MCF 10A (cell line): ENCODE measurements at places on chromosomes 5 and 9. TPM values are rescaled to one million over a fixed set of nuclear protein-coding genes. Genes with fewer than 3 reads are reported as not detected.

DNA sequence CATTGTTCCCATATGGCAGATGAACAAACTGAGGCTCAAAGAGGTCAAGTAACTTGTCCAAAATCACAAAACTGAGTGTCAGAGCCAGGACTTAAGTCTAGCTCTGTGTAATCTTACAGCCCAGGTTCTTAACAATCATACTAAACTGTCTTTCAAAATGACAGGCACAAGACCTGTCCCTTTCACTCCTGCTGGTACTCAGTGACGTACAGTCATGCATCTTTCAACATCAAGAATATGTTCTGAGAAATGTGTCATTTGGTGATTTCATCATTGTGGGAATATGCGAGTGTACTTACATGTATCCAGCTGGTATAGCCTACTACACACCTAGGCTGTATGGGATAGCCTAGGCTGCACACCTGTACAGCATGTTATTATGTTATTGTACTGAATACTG, 646.8 kb upstream of the WWC1 start:
- H3K27ac ChIP-seq = peak overlapping the region; percentile 70
- H3K36me3 ChIP-seq = no peaks in the 10 kb centered on the region
- DNase-seq = peak; percentile 95
- no peak overlapping the region for H3K4me3 ChIP-seq
- no peaks in the 10 kb centered on the region for H3K27me3 ChIP-seq

DNA sequence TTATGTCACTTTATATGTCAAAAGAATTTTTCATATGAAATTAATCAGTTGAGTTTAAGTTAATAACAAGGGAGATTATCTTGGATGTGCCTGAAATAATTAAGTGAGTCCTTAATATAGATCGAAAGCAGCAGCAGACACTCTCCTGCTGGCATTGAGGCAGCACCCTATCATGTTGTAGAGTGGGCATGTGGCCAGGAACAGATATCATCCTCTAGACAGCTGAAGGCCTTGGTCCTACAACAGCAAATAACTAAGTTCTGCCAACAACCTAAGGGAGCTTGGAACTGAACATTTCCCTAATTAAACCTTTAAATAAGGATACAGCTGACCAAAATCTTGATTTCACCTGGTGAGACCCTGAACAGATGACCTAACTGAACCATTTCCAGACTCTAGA, 25.8 kb upstream of the UGT3A1 start:
- no peak overlapping the region for H3K27ac ChIP-seq
- no peak for DNase-seq

GRCh38 chr5:137040641-137041340, 458.3 kb downstream of the SPOCK1 start:
- no peaks in the 10 kb centered on the region for H3K27me3 ChIP-seq
- no peak overlapping the region for H3K27ac ChIP-seq
- H3K4me3 ChIP-seq = no peak overlapping the region
- DNase-seq = no peak

DNA sequence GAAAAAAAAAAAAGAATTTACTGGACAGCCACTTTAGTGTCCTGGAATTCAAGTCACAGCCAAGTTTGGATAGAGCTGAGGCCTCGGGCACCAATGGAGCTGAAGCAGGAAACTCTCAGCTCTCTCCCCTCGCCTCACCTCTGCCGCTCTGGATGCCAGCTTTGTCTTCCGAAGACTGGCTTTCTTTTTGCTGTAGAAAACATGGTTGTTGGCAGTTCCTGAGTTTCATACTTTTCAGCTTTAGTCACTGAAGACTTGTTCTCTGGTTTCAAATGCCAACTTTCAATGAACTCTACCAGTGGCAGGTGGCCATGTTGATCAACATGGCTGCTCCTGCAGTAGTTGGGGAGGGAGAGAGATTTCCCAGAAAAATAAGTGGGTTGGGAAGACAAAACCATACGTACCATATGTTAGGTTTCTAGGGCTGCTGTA, 142.2 kb downstream of the SNX18 start:
- H3K4me3 ChIP-seq = no peak overlapping the region
- peaks cover 13% of the 10 kb centered on the region for H3K4me1 ChIP-seq
- no peaks in the 10 kb centered on the region for H3K36me3 ChIP-seq
- H3K27me3 ChIP-seq = no peaks in the 10 kb centered on the region
- DNase-seq = no peak

GRCh38 chr9:126692759-126693427, 79.2 kb downstream of the LMX1B start:
- no peaks in the 10 kb centered on the region for H3K27me3 ChIP-seq
- no peak overlapping the region for H3K27ac ChIP-seq
- H3K4me3 ChIP-seq = no peak overlapping the region

PCDHB11 gene
- total RNA-seq = 0.75 and 1.3 TPM in 2 replicates

DNA sequence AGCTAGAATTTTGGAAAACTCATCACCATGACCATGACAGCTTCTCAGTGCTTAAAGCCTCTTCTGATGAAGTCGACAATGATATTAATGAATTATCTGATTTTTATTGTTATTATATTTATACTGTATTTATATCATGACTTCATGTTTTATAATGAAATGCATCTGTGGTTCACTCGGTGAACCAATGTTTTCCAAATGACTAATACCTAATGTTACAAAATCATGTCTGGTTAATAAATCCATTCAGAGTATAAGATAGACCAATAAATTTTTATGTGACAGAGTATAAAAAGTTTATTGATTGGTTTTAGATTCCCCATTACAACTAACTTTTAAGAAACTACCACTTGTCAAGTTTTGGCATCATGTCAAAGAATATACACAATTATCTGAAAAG, 416.5 kb downstream of the MLLT3 start:
- no peak overlapping the region for H3K4me3 ChIP-seq
- peaks cover 6% of the 10 kb centered on the region for H3K4me1 ChIP-seq
- H3K27me3 ChIP-seq = no peaks in the 10 kb centered on the region
- H3K27ac ChIP-seq = no peak overlapping the region
- peak; percentile 7 for DNase-seq
- no peaks in the 10 kb centered on the region for H3K36me3 ChIP-seq

GRCh38 chr5:53069626-53070025, 39.9 kb downstream of the MOCS2 start:
- H3K4me3 ChIP-seq = no peak overlapping the region
- DNase-seq = peak; percentile 71
- peaks cover 7% of the 10 kb centered on the region for H3K4me1 ChIP-seq
- no peaks in the 10 kb centered on the region for H3K27me3 ChIP-seq

DNA sequence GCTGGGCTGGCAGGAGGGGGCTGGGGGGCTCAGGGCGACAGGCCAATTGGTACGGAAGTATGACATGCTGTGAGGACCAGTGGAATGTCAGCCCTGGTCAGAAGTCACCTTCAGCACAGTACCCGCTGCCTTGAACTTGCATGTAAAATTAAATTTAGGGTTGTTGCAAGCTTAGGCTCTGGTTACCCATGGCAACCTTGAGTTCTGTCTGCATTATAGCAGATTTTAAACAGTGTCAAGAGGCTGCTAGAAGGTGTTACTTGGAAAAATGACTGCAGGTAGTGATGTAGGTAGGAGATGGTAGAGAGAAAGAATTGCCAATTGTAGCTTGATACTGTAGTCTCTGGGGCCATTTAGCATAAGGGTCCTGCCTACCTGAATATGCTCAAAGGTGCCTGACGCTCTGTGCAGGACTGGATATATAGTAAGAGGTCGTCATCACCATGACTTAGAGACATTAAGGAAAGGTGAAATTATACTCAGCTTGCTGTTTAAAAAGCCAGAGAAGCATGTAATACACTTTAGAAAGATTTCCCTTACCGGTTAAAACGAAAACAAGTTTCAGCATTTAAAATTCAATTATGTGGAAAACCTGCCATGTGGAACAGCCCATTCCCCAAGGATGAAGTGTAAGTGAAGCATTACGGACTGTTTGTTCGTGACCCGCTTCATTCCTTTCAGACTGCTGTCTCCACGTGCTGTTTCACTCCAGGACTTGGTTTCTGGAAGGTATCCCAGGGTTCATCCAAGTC, 169.0 kb downstream of the PDZD2 start:
- no peak overlapping the region for H3K4me3 ChIP-seq
- peaks cover 34% of the 10 kb centered on the region for H3K27me3 ChIP-seq
- peaks cover 5% of the 10 kb centered on the region for H3K36me3 ChIP-seq
- H3K27ac ChIP-seq = no peak overlapping the region

GRCh38 chr5:74373076-74373475, 267.5 kb downstream of the ENC1 start:
- no peak for DNase-seq
- peaks cover under 1% of the 10 kb centered on the region for H3K4me1 ChIP-seq
- no peaks in the 10 kb centered on the region for H3K36me3 ChIP-seq
- no peak overlapping the region for H3K4me3 ChIP-seq
- H3K27me3 ChIP-seq = no peaks in the 10 kb centered on the region

PCDHGB7 gene
- total RNA-seq = 0.75 and 1.2 TPM in 2 replicates

ORM2 gene
- not detected in 2 replicates for total RNA-seq

- H3K4me3 ChIP-seq = no peak overlapping the region
- no peaks in the 10 kb centered on the region for H3K4me1 ChIP-seq
- DNase-seq = no peak
Observed at GRCh38 chr5:24026288-24026687, 518.9 kb downstream of the PRDM9 start.

TMCO6 gene
- 15.7 and 17.2 TPM in 2 replicates for total RNA-seq

DNA sequence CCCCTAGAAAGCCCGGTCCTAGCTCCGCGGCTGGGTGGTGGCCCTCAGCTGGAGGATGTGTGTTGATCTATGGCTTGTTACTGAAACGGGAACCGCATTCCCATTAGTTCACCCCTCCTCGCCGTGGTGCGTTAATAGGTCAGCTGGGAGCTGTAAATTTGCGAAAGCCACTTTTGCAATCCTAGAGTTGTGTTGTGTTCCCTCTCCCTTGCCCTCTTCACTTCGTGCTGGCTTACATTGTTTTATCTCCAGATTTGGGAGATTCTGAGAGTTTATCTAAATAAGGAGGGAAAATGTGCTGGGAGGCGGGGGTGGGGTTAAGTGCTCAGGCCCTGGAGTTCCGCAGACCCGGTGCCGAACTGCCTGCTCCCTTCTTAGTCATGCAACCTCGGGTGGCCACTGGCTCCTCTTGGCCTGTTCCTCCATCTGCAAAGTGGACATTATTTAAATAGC, 62.8 kb downstream of the HMCN2 start:
- H3K27ac ChIP-seq = no peak overlapping the region
- no peaks in the 10 kb centered on the region for H3K4me1 ChIP-seq
- H3K27me3 ChIP-seq = peaks cover 84% of the 10 kb centered on the region

TNFSF15 gene
- total RNA-seq = 0.39 and 1.9 TPM in 2 replicates

NAIF1 gene
- total RNA-seq = 15.8 and 17.1 TPM in 2 replicates

- no peak for DNase-seq
- H3K27me3 ChIP-seq = no peaks in the 10 kb centered on the region
- no peaks in the 10 kb centered on the region for H3K36me3 ChIP-seq
- no peak overlapping the region for H3K27ac ChIP-seq
- no peaks in the 10 kb centered on the region for H3K4me1 ChIP-seq
Observed at GRCh38 chr9:110278080-110278707, 21.9 kb upstream of the TXN start.

GRCh38 chr9:88979021-88979420, 12.2 kb upstream of the S1PR3 start:
- no peaks in the 10 kb centered on the region for H3K27me3 ChIP-seq
- no peaks in the 10 kb centered on the region for H3K36me3 ChIP-seq
- H3K27ac ChIP-seq = no peak overlapping the region
- no peak overlapping the region for H3K4me3 ChIP-seq
- no peaks in the 10 kb centered on the region for H3K4me1 ChIP-seq
- no peak for DNase-seq

CSF1R gene
- total RNA-seq = 0.88 and 1.6 TPM in 2 replicates

DNA sequence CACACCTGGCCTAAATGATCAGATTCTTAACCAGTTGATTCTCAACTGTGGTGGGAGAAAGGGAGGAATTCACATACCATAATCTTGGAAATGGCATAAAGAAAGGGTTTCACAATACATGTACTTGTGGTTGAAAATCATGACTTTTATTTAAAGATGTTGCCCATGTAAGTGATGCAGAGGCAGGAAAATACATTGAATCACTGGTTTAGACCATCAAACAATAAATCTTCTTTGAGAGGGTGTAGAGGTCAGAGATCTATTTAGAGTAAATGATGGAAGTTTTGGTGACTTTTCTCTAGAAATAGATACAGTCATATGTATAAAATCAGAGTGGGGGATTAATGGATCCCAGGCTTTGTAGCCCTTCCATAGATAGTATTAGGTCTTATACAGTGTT, 15.4 kb downstream of the NDUFS4 start:
- no peak overlapping the region for H3K4me3 ChIP-seq
- peaks cover 13% of the 10 kb centered on the region for H3K36me3 ChIP-seq
- DNase-seq = no peak
- H3K4me1 ChIP-seq = peaks cover 5% of the 10 kb centered on the region

- no peaks in the 10 kb centered on the region for H3K36me3 ChIP-seq
- no peak overlapping the region for H3K4me3 ChIP-seq
- DNase-seq = no peak
- H3K4me1 ChIP-seq = no peaks in the 10 kb centered on the region
- peaks cover 23% of the 10 kb centered on the region for H3K27me3 ChIP-seq
Observed at GRCh38 chr5:11289208-11289607, 528.2 kb upstream of the DAP start.

- no peaks in the 10 kb centered on the region for H3K4me1 ChIP-seq
- H3K36me3 ChIP-seq = no peaks in the 10 kb centered on the region
- no peak for DNase-seq
- no peaks in the 10 kb centered on the region for H3K27me3 ChIP-seq
- no peak overlapping the region for H3K27ac ChIP-seq
Observed at GRCh38 chr5:110034056-110034600, 344.4 kb downstream of the MAN2A1 start.

- no peak overlapping the region for H3K27ac ChIP-seq
- no peak overlapping the region for H3K4me3 ChIP-seq
- H3K4me1 ChIP-seq = peaks cover 16% of the 10 kb centered on the region
- no peaks in the 10 kb centered on the region for H3K27me3 ChIP-seq
- H3K36me3 ChIP-seq = no peaks in the 10 kb centered on the region
- DNase-seq = no peak
Observed at GRCh38 chr9:94908583-94909249, 182.2 kb downstream of the AOPEP start.

SLC36A3 gene
- total RNA-seq = not detected in 2 replicates

OTP gene
- not detected in 2 replicates for total RNA-seq

NSA2 gene
- 84.9 and 106 TPM in 2 replicates for total RNA-seq

FOXE1 gene
- not detected in 2 replicates for total RNA-seq

ALDOB gene
- not detected in 2 replicates for total RNA-seq

DNA sequence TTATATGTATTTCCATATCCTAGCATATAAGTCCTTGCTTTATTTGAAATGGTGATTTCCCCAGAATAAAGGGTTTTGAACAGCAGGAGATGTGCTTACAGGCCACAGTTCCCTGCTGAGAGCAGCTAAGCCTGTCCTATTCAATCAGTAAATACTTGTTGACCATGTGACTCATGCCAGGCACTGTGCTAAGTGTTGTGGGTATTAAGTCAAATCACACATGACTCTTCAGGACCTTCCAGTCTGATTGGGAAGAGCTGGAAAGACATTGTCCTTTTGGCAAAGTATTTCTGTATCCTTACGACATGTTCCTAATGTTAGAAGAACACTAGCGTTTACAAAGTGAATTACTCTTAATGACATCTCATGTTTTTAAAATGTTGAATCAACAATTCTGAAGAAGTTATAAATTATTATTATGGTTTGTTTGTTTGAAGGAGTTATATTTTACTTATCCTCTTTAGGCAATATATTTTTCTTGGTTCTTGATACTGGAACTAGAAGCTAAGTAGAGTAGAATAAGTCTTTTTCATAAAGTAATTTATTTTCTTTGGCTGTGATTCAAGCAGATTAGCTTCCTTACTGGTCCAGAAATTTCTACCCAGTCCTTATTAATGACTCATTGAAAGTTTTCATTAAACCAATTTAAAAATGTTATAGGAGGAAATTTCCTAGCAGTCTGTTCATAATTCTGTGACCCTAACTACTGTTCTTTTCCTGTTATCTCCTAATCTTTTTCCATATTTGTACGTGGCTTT, 82.1 kb downstream of the GAPVD1 start:
- peaks cover 71% of the 10 kb centered on the region for H3K36me3 ChIP-seq
- no peaks in the 10 kb centered on the region for H3K4me1 ChIP-seq
- no peak overlapping the region for H3K27ac ChIP-seq
- H3K27me3 ChIP-seq = no peaks in the 10 kb centered on the region
- peak; percentile 50 for DNase-seq
